Glomerular endothelial cell (primary cell): ENCODE measurements at places on chromosomes 3 and 15. TPM values are rescaled to one million over a fixed set of nuclear protein-coding genes. Genes with fewer than 3 reads are reported as not detected.

GRCh38 chr15:83270176-83270575 lies 14.3 kb downstream of the BNC1 start:
- no peak for DNase-seq

DNA sequence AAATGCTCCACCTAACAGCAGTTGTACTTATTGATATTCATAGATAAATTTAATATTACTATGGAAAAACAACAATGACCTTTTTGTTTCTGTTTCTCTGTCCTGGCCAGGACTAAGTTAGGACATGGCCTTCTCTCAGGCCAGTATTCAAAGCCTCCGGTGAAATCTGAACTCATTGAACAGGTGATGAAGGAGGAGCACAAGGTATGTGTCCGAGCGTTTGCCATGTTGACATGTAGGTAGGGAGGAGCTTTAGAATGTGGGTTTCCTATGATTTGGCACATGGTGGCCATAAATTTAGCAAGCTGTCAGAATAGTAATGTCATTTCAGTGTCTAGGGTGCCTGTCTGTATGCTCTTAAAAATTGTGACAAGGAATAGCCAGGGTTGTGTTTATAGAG lies 77.7 kb downstream of the USP13 start:
- no peak for DNase-seq

GRCh38 chr3:48013288-48013980 lies 2.8 kb downstream of the MAP4 start:
- DNase-seq = no peak

- DNase-seq = peak; percentile 41
Measured at GRCh38 chr15:58070801-58071418, 5.4 kb upstream of the ALDH1A2 start.

- DNase-seq = peak; percentile 85
Measured at GRCh38 chr3:32143849-32144757, 37.7 kb downstream of the GPD1L start.

DNA sequence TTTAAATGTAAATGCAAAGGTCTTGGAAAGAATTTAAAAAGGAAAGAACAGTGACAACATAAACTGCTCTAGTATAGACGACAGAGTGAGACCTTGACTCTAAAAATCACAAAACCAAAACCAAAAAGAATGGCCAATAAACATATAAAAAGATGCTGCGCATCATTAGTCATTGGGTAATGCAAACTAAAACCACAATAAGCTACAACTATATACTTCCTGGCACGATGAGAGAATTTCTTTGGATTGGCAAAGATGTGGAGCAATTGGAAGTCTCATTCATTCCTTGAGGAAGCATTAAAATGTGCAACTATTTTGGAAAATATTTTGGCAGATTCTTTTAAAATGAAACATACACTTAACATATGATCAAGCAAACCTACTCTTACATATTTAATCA lies 98.7 kb upstream of the ZPLD1 start:
- DNase-seq = no peak

GRCh38 chr3:81380234-81380633 lies 381.2 kb downstream of the GBE1 start:
- DNase-seq = no peak

GRCh38 chr15:67181221-67181639 lies 73.2 kb downstream of the AAGAB start:
- no peak for DNase-seq

DNA sequence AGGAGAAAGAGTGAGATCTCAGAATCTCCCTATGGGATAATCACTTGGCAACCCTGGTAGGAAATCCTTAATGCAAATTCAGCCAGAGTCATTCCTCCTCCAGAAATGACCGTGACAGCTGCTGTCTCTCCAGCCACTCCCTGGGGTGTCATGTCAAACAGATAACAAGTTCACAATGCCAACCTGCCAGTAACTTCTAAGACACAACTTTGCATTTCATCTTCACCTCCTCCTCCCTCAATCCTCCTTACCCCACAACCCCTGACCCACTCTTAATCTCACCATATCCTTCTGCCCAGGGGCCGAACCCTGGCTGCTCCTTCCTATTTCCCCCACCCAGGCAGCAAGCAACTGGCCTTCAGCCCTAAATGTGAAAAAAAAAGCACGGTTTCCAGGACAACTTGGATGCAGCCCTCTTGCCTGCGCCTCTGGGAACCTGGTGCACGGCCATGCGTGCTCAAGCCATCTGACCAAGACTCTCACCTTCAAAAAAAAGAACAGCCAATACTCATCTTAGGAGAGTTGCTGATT lies 166.0 kb downstream of the NTRK3 start:
- DNase-seq = no peak

DNA sequence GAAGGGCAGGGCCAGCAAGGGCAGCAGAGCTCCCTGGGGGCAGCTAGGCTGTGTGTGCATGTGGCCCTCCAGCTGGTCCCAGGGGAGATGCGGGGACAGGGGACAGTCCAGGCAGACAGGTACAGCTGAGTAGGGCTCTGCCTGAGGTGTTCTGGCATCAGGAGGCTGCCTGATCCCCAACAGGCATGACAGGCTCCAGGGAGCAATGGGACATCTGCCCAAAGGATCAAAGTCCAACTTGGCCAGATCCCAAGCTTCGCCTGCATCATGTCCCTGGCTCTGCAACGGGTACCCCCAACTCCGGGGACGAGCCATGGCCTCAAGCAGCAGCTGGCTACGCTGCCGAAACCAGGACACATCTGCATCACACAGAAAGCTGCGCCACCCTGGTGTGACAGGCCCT lies 21.8 kb downstream of the ATRIP start:
- DNase-seq = no peak

DNA sequence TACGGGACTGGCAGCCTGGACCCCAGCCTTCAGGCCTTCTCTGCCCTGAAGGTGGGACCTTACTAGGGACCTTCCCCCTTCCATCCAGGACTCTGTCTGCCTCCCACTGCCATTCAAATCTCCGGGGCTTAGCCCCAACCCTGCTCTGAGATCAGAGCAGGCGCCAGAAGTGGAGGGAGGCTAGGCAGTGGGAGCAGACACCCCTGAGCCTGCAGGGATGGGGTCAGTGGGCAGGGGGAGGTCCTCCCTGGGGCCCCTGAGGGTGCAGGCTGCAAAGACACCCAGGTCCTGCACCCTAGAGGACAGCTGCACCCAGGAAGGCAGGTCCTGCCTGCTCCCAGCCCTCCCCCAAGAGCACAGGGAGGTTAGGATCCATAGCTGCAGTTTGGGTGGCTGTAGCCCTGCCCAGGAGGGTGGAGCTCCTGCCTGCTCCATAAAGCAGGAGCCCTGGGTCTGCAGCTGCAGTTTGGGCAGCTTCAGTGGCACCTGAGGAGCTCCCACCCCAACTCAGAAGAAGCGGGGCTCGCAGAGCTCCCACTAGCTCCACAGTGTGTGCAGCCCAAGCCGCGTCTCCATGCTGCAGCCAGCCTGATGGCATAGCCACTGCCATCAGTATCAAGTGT lies 8.1 kb upstream of the POC1A start:
- no peak for DNase-seq

GRCh38 chr3:176714034-176714433 lies 483.2 kb downstream of the TBL1XR1 start:
- DNase-seq = no peak

DNA sequence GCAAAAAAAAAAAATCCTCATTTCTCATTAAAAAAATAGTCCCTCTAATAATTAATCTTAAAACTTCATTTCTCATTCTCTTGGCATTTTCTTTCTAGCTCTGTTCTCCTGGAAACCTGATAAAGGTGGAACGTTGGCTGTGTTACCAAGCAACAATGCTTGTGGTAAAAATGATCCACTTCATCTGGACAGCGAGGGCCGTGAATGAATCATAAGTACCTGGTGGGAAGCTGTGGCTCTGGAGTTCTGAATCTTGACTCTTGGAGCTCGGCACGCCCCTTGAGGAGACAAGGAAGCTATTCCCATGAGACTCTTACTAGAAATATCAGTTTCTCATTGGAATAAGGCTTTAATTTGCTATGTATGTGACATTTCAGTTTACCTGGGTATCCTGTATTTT lies 32.5 kb downstream of the BCL2L10 start:
- DNase-seq = no peak

GRCh38 chr3:183122257-183122932 lies 23.1 kb upstream of the MCCC1 start:
- peak; percentile 84 for DNase-seq

The POPDC2 gene
- total RNA-seq = 1.3 and 1.6 TPM in 2 replicates

The PLAAT1 gene
- total RNA-seq = 5.2 and 7.3 TPM in 2 replicates

The FBXL22 gene
- total RNA-seq = 0.10 and 0.12 TPM in 2 replicates

The MNS1 gene
- total RNA-seq = 0.53 and 2.2 TPM in 2 replicates

The PATL2 gene
- total RNA-seq = 0.35 and 0.48 TPM in 2 replicates

The DPPA4 gene
- total RNA-seq = 0.92 TPM in 1 of 2 replicates, not detected in the other

The FOXB1 gene
- not detected in 2 replicates for total RNA-seq

The PRR20G gene
- total RNA-seq = not detected in 2 replicates

The GOLGA8S gene
- total RNA-seq = 0.05 and 0.06 TPM in 2 replicates

The ANP32A gene
- 77.9 and 100 TPM in 2 replicates for total RNA-seq

The SLC6A20 gene
- not detected in 2 replicates for total RNA-seq

The DUOXA2 gene
- total RNA-seq = not detected in 2 replicates

The COX5A gene
- 157 and 187 TPM in 2 replicates for total RNA-seq

The TTC23 gene
- 17.8 and 18.8 TPM in 2 replicates for total RNA-seq

The RPP25 gene
- total RNA-seq = 25.3 and 26.3 TPM in 2 replicates

The ZDHHC23 gene
- total RNA-seq = 0.48 and 0.88 TPM in 2 replicates

The CCR9 gene
- not detected in 2 replicates for total RNA-seq
